ENCODE measurements at places on chromosomes 12 and 14.
A peak's percentile ranks its signal among the peaks of the same experiment; 100 is the strongest.

DNA sequence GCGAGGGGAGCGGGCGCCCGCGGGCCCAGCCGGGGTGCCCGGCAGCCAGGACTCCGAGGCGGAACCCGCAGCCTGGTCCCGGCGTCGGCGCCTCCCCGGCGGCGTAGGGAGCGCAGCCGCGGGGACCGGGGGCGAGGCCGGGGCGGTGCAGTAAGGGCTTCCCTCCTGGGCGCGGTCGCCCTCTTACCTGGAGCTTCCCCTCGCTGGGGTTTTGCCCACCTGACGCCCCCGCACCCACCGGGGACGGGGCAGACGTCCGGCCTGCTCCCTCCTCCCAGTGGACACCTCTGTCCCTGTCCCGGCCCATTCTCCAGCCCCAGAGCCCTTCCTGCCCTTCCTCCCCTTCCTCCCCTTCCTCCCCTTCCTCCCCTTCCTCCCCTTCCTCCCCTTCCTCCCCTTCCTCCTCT is 413 bp upstream of the TUBA1C start:
- no peak for DNase-seq

GRCh38 chr14:22106700-22107697 is 433.4 kb upstream of the OR4E1 start:
- DNase-seq: peak; percentile 40

GRCh38 chr14:102085488-102085887 is 1.4 kb downstream of the HSP90AA1 start:
- no peak for DNase-seq

- no peak for DNase-seq
Measured at GRCh38 chr12:94614288-94614721, 36.1 kb downstream of the TMCC3 start.

DNA sequence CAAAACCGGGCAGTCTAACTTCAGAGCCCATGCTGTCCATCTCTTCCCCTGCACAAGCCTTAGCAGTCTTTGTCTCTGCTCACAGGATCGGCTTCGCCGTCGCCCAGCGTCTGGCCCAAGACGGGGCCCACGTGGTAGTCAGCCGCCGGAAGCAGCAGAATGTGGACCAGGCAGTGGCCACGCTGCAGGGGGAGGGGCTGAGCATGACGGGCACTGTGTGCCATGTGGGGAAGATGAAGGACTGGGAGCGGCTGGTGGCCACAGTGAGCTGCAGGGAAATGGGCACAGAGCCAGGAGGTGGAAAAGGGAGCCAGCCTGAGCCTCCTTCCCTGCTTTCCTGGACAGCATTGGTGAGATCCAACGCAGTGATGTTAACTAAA is 14.2 kb upstream of the CARMIL3 start:
- DNase-seq: no peak

- no peak for DNase-seq
Measured at GRCh38 chr12:46608431-46609272, 217.1 kb downstream of the SLC38A4 start.

DNA sequence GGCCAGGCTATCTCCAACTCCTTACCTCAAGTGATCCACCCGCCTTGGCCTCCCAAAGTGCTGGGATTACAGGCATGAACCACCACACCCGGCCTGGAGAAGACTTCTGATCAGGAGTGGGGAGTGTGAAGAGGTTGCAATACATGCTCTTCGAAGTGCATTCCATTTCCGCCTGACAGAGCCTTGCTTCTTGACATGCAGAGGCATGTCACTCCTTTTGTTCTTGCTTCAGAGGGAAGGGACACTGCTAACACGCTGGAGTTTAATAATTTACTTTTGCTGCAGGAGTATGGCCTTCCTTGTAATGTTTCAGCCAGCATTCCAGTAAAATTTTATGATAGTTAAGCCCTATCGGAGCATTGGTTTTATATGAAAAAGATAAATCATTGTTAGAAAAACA is 74.9 kb downstream of the SLC25A47 start:
- no peak for DNase-seq

DNA sequence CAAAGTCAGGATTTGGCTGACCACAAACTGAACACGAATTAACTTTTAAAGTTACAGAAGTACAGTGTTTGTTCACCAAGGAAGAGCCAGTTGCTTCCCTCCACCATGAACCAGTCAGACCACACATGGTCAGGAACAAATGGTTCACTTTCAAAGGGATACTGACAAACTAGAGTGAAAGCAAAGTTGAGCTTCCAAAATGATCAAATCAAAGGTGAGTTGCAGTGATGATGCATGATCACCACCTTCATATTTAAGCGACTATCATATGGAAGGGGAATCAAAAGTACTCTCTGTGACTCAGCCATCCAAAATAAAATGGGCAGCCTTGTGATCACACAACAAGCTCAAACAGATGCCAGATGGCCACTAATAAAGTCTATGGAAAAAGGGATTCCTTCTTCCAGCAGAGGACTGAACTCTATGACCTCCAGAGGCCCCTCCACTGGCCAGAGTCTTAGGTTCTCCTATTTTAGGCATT is 13.1 kb downstream of the NT5DC3 start:
- DNase-seq: peak; percentile 94

- DNase-seq: no peak
Measured at GRCh38 chr14:50774542-50775267, 56.3 kb downstream of the NIN start.

GRCh38 chr12:20523658-20524057 is 155.3 kb downstream of the PDE3A start:
- DNase-seq: no peak

GRCh38 chr12:52089491-52089890 is 10.0 kb downstream of the SMIM41 start:
- no peak for DNase-seq

- DNase-seq: no peak
Measured at GRCh38 chr12:7008864-7009263, 9.4 kb downstream of the LPCAT3 start.

DNA sequence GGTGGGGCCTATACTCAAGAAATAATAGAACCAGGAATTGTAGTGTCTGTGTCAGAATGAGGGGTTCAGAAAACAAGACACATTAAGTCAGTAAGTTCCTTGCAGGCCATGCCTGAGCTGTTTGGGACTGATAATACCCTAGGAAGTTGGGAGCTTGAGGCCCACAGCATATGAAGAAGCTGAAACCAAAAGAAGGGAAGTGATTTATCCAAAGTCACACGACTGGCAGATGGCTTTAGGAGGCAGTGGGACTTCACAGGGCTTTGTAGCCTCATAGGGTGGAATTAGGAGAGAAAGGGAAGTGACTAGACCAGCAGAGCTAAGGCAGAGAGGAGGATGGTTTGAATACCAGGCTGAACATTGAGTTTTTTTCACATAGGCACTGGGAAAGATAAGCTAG is 56.6 kb upstream of the SRSF5 start:
- DNase-seq: no peak

GRCh38 chr14:35985474-35986218 is 159.5 kb downstream of the BRMS1L start:
- DNase-seq: peak; percentile 97

DNA sequence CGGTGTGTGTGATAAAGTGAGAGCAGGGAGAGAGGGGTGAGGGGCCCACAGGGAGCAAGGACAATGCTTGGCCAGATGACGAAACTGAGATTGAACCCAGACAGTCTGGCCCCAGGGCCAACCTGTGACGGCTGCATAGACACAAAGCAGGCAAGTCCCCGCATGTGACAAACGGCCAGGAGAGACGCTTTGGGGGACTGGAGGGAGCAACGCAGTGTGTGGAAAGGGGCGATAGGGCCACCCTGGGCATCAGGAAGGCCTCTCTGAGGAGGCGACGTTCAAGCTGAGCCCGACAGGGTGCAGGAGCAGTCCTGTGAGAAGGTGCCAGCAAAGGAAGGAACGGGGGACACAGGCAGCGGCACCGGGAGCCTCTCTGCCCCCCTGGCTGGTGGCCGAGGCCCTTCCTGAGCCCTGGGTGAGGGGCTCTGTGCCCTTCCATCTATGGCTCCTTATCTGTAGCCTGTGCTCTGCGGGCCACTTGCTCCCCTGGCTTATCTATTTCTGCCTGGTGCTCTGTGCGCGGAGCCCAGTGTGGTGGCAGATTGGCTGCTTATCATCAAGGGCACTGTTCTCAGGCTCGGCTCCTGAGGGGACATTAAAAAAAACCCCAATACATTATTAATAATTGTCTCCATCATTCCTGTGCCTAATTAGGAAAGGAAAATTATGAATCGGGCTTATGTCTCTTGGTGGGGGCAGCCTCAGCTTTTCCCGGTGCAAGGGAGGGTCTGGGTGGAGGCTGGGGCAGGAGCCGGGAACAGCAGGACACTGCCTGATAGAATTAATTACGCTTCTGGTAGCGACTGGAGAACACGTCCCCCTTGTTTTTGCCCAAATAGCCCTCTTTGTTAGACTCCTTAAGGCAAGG is 39.8 kb downstream of the PRIMA1 start:
- DNase-seq: no peak

DNA sequence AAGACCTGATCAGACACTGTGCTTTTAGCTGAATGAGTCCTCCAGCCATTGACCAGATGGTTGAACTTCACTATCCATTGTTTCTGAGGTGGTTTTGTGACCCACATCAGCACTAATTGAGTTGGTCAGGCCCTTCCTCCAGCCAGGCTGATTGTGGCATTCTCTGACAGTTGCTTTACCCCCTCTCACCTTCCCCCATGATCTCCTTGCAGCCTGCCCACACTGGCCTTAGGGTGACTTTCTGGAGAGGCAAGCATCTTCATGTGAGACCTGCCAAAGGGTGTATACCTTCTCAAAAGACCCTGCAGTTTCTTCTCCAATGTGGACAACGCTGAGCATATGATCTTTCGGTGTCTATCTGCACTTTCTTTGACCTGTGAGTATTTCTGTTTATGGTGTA is 83.9 kb downstream of the GPATCH2L start:
- no peak for DNase-seq

DNA sequence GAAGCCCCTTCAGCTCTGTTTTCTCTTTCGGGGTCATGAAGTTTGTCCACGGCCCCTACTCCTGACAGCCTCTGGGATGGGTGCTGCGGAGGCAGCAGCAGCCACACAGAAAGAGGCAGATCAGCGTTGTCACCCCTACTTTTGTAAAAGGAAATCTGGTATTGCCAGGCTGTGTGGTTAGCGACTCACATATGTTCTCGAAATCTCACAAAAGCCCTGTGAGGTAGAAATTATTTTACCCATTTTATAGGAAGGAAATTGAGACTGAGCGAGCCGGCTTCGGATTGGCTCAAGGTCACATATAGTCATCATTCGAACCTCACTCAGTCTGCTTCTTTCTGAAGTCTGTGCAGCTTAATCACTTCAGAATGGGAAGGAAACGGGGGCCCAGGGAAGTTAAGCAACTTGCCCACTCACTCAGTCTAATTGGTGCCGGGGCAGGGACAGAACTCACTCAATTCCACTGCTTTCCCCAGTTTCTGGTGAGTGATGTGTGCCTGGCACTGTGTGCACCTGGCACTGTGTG is 1.1 kb upstream of the CKAP4 start:
- no peak for DNase-seq

DNA sequence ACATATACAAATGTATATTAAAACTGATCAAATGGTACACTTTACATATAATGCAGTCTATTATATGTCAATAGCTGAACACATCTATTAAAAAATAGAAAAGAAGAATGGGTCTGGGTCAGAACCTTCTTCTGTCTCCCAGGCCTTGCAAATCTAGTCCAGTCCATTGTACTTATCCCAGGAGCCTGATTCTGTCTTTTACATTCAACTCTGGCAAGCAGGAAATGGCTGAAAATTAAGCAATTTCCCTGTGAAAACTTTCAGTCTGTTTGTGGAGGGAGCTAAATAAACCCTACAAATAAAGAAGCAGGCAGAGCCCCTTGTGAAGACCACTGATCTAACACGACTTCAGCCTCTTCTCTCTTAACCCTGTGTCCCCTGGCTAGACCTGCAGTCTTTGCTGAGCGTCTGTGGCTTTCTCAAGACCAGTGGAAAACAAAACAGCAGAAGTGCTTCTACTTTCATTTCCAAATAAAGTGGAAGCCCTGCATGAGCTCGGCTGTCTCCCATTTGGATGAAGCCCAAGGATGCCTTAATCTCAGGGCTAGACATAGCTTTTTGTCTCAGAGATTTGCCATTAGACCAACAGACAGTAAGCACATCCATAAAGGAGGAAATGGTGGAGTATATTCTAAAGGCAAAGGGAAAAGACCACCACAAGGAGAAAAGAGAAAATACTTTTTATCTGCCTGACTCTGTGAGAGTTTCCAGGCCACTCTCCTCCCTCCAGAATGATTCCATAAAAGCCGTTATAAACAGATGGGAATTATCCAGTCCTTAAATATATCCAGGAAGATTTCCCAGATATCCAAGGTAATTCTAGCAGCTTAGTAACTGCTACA is 48.2 kb downstream of the CRACR2A start:
- DNase-seq: no peak

GRCh38 chr14:64654246-64654900 is 49.9 kb upstream of the PLEKHG3 start:
- no peak for DNase-seq

- DNase-seq: no peak
Measured at GRCh38 chr14:83912032-83912642, 1617.8 kb upstream of the FLRT2 start.

GRCh38 chr12:53289891-53290290 is 5.5 kb upstream of the PFDN5 start:
- DNase-seq: no peak

DNA sequence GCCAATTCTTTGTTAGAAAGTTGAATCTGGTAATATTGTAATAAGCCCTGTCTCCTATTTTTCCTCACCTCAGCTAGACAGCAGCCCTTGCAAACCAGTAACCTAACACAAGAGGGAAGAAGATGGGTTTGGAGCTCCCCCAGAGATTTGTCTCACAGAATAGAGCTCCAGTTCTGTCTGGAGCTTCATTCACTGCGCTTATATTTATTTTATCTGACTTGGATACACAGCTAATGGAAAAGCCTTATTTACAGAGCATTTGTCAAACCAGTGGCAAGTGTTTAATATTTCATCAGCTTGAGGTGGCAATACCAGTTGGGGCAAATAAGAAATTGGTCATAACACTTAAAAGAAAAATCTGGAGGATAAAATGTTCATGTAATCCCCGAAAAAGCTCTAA is 1094.0 kb downstream of the FSCB start:
- DNase-seq: no peak

- DNase-seq: peak; percentile 21
Measured at GRCh38 chr14:72513965-72514659, 379.8 kb downstream of the DPF3 start.

DNA sequence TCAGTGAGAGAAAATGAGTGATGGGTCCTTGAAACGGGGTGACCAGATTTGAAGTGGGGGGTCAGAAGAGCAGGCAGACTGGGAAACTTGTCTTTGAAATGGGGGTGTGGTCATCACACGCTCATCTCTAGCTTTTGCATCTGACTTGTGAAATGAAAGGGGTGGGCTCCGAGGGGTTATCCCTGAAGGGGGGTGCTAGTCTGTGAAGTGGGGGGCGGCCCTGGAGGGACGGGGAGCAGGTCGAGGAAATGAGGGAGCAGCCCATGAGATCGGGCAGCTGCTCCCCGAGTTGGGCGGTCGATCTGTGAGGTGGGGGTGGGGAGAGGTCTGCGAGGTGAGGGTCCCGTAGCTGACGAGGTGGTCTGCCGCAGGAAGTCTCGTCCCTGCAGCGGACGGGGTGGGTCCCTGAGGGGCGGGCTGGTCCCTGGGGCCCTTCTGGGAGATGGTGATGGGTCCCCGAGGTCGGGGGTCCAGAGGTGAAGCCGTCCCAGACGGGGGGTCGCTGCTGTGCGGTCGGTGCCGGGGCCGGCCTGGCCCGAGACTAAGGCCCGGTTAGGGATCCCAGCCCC is 542 bp downstream of the PXN start:
- no peak for DNase-seq

GRCh38 chr12:114302117-114302516 is 103.8 kb downstream of the TBX5 start:
- DNase-seq: no peak

- no peak for DNase-seq
Measured at GRCh38 chr12:120821878-120822277, 82.3 kb downstream of the SPPL3 start.

GRCh38 chr14:34874386-34875030 is 652 bp downstream of the BAZ1A start:
- DNase-seq: peak; percentile 29

All from foreskin melanocyte (primary cell).